ENCODE measurements at places on chromosomes 3 and 15. TPM values are rescaled to one million over a fixed set of nuclear protein-coding genes. Genes with fewer than 3 reads are reported as not detected.

The C3orf80 gene
- polyA plus RNA-seq = 1.1 TPM

The GOLGA8T gene
- not detected for polyA plus RNA-seq

The ITIH4 gene
- polyA plus RNA-seq = 0.46 TPM

The EXD1 gene
- 0.10 TPM for polyA plus RNA-seq

The GRIP2 gene
- 0.54 TPM for polyA plus RNA-seq

The CCR8 gene
- not detected for polyA plus RNA-seq

The SIN3A gene
- polyA plus RNA-seq = 37.4 TPM

Data from brain (organoid and tissue), 16 donors.